Caki2 (cell line): ENCODE measurements at places on chromosomes 3 and 15. TPM values are rescaled to one million over a fixed set of nuclear protein-coding genes. Genes with fewer than 3 reads are reported as not detected.
A peak's percentile ranks its signal among the peaks of the same experiment; 100 is the strongest.

DNA sequence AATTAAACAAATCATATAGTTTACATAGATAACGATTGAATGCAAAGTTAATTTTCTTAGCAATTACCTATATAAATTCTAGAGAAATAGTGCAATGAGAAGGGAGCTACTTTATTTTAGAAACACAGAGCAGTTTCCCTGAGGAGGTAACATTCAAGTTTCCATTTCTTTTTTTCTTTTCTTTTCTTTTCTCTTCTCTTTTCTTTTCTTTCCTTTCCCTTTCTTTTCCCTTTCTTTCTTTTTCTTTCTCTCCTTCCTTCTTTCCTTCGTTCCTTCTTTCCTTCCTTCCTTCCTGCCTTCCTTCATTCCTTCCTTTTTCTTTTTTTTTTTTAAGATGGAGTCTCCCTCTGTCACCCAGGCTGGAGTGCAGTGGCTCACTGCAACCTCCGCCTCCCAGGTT is 417.3 kb downstream of the NLGN1 start:
- no peak for DNase-seq

DNA sequence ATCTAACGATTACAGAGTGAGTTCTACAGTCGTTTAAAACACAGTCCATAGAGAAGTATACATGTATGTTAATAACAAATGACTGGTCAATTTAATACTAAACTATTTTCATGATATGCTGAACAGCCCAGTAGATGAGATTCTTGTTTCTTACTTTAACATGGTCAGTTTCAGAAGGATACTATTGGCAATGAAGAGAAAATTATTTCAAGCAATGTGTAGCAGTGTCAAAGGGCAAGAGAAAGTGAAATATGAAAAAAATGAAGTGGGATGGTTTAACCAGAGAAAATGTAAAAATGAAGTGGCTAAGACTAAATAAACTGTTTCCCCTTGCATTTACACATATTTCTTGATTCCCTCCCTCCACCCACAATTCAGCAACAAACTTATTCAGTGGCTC is 192.1 kb upstream of the TTC14 start:
- DNase-seq = no peak

The ADIPOQ gene
- not detected in 2 replicates for total RNA-seq

GRCh38 chr3:186129206-186129605 is 20.3 kb upstream of the ETV5 start:
- no peak for DNase-seq

DNA sequence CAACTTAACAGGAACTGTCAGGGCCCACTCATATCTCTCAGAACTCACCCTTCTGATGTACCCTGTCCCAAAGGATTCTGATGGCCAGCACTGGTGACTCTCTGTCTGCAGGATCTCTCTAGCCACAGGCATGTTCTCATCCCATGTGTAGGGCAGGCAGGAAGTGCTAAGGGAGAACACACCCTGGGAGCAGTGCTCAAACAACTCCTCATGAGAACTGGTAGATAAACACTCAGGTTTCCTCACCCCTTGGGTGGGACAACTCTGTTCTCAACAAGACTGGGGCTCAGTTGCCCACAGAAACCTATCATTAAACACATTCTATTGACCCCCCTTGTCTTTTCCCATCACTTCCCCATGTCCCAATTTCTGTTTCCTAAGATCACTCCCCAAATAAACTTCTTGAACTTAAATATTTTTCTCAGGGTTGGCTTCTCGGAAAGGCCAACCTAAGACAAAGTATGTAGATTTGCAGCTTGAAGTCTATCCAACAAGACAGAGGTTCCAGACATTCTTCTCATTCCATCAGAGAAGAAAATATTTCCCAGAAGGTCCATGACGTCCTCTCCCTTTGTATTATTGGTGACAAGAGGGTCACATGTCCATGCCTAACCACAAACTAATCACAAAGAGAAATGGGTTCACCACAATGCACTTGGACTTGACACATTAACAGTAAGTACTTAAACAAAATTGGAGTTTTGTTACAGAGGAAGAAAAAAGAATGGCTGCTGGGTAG is 276.6 kb upstream of the GADL1 start:
- DNase-seq = peak; percentile 60

DNA sequence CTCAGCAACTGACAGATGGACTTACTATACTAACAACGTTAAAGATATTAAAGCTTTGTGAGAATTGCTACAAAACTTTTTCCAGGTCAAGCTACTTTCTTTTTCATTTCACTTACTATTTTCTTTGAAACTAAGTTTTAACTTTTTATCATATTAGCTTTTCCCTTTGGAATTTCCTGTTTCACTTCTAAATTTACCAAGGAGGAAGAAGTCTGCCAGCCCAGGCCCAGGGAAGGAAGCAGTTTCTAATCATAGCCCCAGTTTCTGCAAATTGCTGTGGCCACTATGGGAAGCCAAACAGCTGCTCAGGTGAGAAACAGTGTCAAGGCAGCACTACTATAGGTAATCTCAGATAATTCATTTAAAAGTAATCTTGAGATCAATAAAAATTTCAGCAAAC is 18.4 kb downstream of the CYFIP1 start:
- DNase-seq = no peak

The TRIM59 gene
- 30.5 and 61.7 TPM in 2 replicates for total RNA-seq

DNA sequence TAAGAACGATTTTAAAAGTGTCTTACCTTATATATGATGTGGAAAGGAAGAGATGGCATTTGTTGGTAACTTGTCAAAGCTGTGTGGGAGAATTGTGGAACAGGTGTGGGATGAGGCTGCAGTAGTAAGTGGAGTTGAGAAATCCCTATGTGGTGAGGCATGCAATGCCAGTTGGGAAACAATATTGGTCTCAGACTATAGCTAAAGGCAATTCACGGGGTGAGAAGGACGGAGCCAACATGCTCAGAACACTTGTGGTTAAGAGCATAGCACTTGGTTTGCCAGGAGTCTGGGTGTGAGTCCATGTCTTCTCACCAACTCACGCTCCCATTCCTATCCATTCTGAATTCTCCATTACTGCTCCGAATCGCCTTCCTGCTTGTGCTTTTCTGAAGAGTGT is 615.6 kb upstream of the ADAMTS9 start:
- DNase-seq = no peak

DNA sequence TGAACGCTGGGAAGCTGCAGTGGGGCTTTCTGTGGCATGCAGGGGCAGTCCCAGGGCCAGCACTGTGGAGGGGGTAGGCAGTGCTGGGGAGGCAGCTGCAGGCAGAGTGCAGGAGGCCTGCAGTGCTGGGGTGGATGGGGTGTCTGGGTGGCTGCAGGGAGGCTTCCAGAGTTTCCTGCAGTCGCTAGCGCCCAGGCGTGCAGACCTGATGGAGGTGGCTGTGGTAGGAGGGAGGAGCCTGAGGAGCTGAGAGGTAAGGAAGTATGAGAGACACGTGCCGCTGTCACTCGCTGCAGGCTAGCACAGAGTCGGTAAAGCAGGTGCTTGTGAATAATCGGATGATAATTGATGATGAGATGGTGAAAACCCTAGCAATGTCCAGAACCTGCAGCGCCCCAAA is 16.3 kb downstream of the SYNM start:
- no peak for DNase-seq

GRCh38 chr3:1394188-1394587 is 301.4 kb downstream of the CNTN6 start:
- DNase-seq = no peak

- DNase-seq = no peak
Observed at GRCh38 chr3:114406922-114407321, 113.1 kb downstream of the TIGIT start.

The GOLGA8M gene
- total RNA-seq = 0.74 TPM in 1 of 2 replicates, not detected in the other

- DNase-seq = no peak
Observed at GRCh38 chr15:90812958-90813265, 55.5 kb upstream of the FURIN start.

The ZNF662 gene
- not detected in 2 replicates for total RNA-seq

GRCh38 chr3:73188707-73189106 is 127.2 kb downstream of the EBLN2 start:
- DNase-seq = no peak

DNA sequence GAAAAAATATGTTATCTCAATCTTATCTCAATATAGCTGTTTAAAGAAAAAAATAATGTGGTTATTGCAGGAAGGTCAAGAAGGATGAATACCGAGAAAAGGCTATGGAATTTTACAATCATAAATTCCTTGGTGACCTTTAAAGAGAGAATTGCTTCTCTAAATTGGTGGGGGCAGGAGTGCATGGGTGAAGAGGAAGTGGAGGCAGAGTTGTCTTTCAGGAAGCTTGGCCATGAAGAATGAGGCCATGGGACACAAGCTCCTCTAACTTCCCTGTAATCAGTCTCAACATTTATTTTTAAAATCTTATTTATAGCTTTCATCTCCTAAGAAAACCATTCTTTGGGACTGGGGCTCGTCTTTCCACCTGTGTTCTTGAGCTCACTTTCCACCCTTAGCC is 22.4 kb upstream of the ALDH1A2 start:
- DNase-seq = no peak

The ARHGEF26 gene
- total RNA-seq = 0.32 and 0.88 TPM in 2 replicates

DNA sequence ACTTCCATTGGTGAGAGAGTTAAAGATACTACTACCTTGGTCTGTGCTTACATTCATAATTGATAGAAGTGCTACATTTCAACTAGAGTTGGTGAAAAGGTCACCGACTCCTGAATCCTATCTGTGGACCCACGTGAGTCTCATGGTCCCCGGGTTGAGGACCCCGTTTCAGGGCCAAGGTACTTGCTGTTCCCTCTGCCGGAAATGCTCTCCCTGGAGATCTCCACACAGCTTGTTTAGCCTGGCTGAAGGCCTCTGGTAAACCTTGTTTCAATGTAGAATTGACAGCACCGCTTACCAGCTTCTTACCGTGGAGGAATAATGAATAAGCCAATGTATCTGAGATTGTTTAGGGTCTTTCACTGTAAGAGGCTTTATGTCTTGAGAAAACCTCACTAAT is 226.0 kb upstream of the GOLGA6L4 start:
- no peak for DNase-seq

DNA sequence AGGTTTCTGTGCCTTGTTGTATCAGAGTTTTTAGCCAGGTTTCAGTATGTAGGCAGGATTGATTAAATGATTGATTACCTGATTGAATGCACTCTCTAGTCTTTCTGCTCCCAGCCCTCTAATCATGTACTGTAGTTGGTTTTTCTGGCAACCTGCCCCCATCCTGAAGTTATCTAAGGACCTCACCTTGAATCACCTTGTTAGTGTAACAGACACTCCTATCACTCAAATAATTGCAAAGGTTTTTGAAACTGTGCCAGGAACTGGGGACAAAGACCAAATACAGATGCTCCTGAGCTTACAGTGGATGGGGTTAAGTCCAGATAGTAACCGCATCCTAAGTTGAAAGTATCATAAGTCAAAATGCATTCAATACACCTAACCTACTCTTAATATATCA is 141.5 kb upstream of the EIF1B start:
- no peak for DNase-seq

DNA sequence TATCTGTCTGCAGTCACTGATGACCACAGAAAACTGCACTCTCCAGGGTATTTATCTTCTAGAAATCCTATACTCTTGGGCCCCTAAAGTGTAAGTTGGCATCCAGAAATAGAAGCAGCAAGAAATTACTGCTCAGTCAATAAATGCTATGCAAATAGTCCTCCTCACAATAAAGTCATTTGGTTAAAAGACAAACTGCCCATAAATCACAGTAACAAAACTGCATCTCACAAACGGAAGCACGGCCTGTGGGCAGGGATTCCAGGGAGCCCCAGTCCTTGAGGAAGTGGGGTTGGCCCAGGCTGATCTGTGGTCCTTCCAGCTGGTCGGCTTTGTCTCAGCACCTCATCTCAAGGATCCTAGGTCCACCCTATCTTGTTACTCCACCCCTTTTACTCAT is 29.7 kb upstream of the SPATA12 start:
- DNase-seq = no peak

DNA sequence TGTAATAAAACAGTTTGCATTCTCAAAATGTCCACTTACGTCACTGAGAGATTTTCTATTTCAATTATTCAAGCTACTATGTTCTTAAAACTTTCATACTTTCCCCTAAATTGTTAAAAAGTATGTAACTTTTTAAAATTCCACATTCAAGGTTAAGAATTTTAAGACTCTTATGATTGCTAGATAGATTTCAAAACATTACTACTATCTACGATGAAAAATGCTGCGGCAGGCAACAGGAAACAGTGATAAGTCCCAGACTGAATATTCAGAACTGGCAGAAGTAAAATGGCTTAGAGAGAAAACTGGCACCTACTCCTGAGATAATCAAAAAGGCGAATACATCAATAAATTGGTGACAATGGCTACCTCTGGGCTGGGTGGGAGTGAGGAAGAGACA is 16.2 kb downstream of the ATP13A3 start:
- no peak for DNase-seq

DNA sequence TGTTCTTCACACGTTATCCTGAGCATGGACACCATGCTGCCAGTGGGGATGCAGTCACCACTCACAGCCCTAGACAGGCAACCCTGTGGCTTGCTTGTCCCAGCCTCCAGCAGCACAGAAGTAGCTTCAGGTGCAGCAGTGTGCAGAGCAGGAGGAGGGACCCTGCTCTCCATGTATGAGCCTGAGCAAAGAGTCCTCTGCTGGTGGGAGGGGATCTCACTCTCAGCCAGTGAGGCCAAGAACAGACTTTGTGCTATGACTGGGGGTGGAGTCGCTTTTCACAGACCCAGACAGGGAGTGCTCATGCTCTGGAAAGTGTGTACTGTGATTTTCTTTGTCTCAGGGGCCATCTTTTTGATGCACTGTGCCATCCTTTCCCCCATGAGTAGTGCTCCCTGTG is 66.1 kb upstream of the NDN start:
- no peak for DNase-seq

DNA sequence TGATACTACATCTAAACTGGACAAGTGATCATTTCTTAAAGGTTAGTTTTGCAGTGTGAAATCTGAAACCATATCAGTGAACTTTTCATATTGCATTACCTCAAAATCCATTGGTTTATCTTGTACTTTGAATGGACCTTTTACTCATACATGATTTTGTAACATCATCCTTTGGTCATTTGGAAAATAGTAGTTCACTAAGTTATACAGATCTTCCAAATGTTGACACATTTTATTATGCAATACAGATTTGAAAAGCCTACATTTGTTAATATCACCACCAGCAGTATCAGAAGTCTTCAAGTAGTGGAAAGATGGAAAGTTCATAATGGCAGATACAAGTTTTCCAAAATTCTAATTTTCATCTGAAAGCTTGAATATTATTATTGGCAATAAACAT is 64.0 kb upstream of the CDV3 start:
- DNase-seq = no peak

GRCh38 chr3:145972851-145973250 is 188.1 kb downstream of the PLOD2 start:
- DNase-seq = no peak

The CPNE9 gene
- total RNA-seq = not detected in 2 replicates

DNA sequence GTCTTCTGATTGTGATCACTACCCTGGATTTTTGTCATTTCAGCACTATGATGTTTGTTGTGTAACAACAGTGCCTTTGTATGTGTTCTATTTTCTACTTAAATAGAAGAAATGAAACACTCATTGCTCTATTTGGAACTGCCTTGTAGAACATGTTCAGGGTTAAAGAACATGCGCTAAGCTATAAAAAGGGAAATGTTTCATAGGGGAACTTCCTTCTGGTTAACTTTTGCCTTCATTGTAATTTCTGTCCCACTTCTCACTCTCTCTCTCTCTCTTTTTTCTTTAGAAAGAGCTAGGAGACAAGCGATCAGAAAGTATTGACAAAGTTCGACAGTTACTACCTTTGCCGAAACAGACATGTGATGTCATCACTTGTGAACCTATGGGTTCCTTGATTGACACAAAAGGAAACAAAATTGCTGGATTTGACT is at the start of gene P2RY12:
P2RY12 (minus strand) TSS at position 13 of the 434 bp plus-strand sequence. CDS start 45,908 bp downstream, outside the sequence.
- DNase-seq = no peak

- DNase-seq = peak; percentile 11
Observed at GRCh38 chr15:57537072-57537471, 54.6 kb upstream of the MYZAP start.

The FRMD5 gene
- total RNA-seq = 0.51 and 4.0 TPM in 2 replicates

GRCh38 chr3:183151821-183152351 is 10.6 kb downstream of the LAMP3 start:
- no peak for DNase-seq
